ENCODE measurements at places on chromosomes 1 and 21.

DNA sequence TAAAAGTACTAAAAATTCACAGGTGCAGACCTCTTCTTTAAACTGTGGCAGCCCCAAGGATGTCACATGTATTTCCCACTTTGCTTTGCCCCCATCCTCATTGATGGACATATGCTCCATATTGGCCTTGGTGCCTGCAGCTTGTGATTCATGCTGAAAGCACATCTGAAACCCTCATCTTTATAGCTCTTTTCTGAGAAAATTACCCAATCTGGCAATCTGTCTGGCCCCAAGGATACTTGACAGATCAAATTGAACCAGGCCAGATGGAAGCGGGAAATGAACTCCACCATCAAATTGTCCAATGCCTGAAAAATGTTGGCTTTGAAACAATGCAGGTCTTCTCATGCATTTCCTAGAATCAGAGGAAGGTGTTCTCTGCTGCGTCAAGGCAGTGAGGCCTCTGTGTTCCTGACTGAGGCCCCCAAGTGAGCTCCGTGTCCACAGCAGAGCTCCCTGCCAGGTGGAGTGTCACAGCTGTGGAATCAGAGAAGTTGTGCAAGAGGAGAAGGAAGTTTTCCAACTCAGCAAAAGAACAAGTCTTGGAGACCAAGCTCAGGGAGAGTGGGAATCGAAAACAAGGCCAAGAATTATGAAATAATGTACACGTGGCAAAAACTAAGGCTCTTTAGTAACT is 323.7 kb downstream of the PLPP3 start:
- no peak for DNase-seq

DNA sequence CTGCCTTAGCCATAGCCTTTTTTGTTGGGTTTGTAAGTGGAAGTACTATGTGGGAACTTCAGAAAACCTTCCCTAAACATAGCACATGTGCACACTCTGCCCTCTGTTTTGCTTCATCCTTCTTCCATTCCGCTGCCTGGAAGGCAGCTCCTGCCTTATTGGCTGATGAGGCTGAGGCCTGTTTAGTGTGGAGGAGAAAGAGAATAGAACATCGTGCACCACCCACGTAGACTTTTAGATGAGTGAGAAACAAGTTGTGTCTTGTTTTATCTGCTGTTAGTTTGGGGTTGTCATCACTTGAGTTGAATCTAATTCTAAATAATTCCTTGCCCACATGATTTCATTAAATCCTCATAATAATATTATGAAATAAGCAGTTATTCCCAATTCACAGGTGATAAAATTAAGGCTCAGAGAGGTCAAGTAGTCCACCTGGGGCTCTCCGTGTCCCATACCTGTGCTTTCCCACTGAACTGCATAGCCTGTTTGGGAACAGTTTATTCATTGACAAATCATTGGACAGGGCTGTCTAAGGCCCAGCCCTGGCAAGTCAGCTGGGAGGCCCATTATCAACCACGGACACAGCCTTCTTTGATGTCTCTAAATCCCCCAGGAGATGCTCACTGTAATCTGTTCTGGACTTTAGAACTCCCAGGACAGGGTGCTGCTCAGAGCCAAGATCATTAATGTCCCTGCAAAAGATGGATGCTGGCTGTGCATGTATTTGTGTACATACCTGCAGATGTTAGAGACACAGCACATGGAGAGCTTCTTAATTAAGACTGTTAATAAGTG is 93.0 kb downstream of the ABCA4 start:
- DNase-seq: no peak

DNA sequence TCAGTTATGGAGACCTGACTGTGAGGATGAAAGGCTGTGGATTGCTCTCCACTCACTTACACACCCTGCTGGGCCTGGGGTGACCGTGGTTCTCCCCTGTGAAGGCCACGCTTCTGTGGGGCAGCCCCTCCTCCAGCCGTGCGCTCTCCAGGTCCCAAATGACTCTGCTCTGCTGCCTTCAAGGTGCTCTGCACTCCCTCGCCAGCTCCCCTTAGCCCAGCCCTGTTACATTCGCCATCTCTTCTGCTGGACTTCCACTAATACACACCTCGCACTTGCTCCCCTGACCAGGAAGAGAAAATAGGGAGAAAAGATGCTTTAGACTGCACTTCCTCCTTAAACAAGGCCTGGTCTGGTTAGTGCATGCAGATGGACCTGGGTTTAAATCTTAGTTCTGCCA is 24.6 kb downstream of the OPTC start:
- no peak for DNase-seq

- DNase-seq: no peak
These were observed 5.2 kb upstream of the EXTL1 start for GRCh38 chr1:26016258-26016952.

GRCh38 chr1:17191990-17192242 is 13.0 kb upstream of the PADI1 start:
- DNase-seq: no peak

DNA sequence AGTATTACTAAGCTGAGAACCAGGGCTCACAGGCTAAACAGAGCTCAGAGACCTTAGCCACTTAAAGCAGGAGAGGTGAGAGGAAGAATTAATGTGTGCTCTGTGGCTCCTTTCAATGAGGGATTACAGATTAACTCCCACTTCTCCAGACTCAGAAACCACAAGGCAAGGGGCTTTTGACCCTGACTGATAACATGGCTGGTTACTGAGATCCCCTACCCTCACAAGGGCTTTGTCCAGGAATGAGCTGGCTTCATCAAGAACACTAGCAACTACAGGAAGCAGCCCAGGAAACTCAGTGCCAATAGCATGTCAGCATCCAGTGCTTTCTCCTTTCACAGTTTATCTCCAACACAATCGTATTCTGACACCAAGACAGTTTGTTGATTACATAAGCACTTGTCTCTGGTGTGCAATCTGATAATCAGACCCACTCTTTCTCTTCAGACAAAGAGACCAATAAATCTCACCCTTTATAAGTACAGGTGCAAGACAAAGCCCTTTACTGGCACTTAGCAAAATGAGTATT is 38.8 kb downstream of the ERI3 start:
- DNase-seq: no peak

DNA sequence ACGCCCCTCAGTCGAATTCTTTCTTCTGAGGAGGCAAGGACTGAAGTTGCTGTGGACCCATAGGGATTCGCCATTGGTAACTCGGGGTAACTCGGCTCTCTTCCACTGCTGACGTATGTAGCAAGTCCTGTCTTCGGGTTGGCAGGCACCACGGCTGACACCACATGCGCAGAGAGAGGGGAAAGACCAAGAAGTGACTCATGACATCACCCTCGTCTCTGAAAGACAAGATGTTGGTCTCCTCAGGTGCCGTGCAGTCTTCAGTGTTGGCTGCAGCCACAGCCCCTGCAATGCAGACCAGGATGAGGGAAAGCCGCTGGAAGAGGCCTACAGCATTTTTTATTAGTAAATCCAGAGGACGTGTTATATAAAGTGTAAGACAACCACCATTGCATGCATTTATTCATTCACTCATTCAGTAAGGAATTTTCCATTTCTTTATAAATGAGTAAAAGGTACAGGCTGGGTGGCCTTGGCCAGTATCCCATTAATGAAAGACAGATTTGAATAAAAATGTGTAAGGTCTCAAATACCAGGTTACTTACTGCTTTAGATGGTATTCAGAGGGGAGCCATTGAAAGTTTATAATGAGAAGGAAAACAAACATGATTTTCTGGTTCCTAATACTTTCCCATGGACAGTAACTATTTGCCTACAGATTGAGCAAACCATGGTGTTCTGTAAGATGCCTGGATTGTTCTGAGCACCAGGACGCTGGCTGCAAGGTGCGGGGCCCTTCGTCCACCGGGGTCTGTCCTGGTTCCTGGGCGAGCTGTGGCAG is 50.7 kb upstream of the IRF2BP2 start:
- no peak for DNase-seq

Measured in bone marrow (tissue), 2 donors.